Stimulated activated CD4-positive, alpha-beta T cell treated with anti-CD3 and anti-CD28 coated beads, Interleukin-1b, Interleukin-23, amount 100 ng/mL, for 4 hours (primary cell): ENCODE measurements at places on chromosomes 11 and 22.

DNA sequence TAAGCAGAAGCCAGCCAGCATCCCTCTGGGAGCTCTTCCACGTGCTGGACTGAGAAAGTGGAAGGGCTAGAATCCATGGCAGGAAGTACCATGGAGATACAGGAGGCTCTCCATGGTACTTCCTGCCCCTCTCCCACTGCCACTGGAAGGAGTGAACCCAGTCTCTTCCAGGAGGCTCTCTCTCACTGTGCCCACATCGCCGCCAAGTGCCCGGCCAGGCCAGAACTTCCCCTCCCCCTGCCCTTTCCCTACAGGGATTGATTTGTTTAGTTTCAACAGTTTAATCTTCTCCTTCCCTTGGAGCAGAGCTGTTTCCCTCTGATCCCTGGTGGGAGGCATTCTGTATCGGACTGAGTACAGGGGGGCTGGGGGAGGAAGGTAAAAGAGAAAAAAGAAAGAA lies 133.6 kb downstream of the DSCAML1 start:
- no peak for DNase-seq

GRCh38 chr22:33652615-33653014 lies 267.7 kb downstream of the LARGE1 start:
- no peak for DNase-seq

GRCh38 chr11:12800871-12801270 lies 126.7 kb downstream of the TEAD1 start:
- no peak for DNase-seq

GRCh38 chr22:23218053-23218866 lies 38.0 kb downstream of the BCR start:
- DNase-seq: no peak

DNA sequence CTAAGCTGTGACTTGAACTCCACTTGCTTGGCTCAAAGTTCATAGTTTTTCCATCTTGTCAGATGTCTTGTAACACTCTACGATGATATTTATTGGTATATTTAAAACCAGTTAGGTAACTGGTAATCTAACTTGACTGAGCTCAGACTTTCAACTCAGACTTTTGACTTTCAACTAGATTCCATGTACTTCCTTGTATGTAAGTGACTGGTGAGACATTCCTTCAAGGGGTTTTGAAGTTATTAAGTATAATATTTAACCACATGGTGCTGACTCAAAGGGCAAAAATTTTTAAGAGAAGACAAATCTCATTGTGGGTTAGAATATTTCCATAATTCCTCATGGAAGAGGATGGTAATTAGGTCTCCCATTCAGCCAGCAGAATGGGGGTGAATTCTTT lies 631.3 kb upstream of the ANO5 start:
- DNase-seq: no peak

DNA sequence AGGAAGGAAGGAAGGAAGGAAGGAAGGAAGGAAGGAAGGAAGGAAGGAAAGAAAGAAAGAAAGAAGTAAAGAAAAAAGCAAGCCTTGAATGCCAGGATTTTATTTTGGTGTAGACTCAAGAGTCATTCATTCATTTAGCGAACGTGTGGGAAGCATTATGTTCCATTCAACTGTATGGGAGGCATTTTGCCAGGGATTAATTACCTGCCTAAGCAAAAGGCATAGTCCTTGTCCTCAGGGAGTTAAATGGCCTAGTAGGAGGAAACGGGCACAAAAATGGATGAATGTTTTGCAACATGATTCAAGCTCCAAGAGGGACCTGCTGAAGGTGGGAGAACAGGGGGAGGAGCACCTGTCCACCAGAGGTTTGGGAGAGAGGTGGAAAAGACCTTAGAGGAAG lies 16.2 kb upstream of the ZNRF3 start:
- no peak for DNase-seq
